ENCODE measurements at places on chromosomes 7 and 10.

GRCh38 chr7:74329225-74329624 lies 40.0 kb downstream of the CLIP2 start:
- DNase-seq = no peak

DNA sequence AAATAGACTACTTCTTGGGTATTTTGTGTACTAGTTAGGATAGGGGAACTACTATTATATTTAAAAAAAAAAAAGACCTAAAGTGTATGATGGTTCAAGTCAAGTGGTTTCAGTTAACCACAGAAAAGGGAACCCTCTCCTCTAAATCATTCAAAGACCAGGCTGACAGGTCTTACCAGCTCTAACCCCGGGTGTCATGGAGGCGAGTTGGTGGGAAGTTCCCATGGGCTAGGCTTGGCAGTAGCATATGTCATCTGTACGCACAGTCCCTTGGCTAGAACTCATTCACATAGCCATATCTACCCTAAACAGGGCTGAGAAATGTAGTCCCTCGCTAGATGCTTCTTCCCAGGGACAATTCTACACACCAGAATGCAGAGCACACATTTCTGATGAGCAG lies 37.7 kb upstream of the KCNMA1 start:
- no peak for DNase-seq

DNA sequence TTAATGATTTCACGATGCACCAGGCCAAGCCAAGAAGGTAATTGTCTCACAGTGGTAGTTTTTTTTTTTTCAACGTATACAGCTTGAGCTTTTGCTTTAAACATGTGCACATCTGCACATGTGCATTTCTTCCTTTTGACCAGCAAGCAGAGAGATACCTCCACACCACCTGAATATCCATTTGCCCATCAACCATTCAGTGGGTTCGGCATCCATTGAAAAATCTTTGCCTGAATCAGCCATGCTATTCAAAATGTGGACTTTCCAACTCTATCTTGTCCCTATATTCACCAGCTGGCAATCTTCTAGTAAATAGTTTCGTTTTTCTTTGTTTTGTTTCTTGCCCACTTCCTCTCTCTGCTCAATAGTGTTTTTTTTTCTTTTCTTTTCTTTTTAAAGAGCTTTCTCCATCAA lies 7.7 kb upstream of the TRA2A start:
- no peak for DNase-seq

GRCh38 chr10:98262571-98262970 lies 5.4 kb downstream of the LOXL4 start:
- no peak for DNase-seq

GRCh38 chr7:128379900-128380479 lies 18.5 kb upstream of the PRRT4 start:
- DNase-seq = no peak

GRCh38 chr7:102220960-102221800 lies 65.5 kb upstream of the SH2B2 start:
- DNase-seq = no peak

GRCh38 chr10:69415049-69415448 lies 1.7 kb downstream of the TACR2 start:
- DNase-seq = no peak

DNA sequence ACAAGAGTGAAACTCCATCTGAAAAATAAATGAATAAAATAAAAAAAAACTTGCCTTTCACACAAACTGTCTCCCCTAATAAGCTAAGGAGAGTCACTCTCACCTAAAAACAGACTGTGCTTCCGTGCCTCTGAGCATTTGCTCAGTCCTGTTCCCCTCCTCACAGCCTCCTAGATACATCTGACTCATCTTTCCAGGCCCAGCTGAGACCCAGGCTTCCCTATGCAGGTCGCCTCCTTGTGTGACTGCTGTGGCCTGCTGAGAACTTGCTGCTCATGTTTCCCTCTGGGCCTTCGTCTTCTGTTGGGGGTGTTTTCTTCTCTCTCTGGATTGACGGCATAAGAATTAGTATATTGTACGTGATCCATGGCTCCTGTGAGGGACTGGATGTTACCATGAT lies 777.7 kb downstream of the LRMDA start:
- DNase-seq = no peak

- DNase-seq = no peak
Observed at GRCh38 chr7:8441106-8441965, 7.9 kb downstream of the NXPH1 start.

GRCh38 chr7:81460250-81461045 lies 309.4 kb downstream of the HGF start:
- no peak for DNase-seq

DNA sequence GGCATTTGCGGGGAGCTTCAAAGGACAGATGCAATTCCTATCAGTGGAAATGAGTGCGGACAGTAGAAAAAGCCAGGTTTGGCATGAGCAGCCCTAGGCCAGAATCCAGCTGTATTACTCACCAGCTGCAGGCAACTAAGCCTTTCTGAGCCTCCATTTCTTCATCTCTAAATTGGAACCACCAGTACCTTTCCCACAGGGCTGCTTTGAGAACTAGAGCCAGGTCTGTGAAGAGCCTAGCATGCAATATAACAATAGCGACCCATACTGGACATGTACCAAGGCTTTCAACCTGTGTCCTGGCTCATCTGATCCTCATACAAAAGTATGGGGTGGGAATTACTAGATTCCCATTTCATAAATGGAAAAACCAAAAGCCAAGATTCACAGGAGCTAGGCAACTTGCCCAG lies 101.0 kb downstream of the GSAP start:
- peak; percentile 45 for DNase-seq

GRCh38 chr7:93367254-93367653 lies 135.1 kb downstream of the VPS50 start:
- no peak for DNase-seq

DNA sequence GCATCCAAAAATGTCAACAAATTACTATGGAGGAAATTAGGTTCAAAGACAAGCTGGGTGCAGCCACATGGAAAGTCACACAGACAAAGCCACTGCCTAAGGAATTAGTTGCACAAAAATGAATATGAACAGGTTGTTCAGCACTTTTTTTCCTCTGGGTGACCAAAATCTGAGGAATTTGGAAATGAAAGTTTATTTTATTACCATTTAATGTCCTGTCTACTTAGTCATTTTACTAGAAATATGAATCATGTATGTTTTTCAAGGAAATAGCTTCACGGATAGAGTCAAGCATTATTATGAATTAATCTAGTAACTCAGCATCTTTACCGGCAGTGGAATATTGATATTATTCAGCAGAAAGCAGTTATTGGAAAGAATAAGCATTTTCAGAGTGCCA lies 106.3 kb downstream of the ANK3 start:
- no peak for DNase-seq

GRCh38 chr7:129786825-129787563 lies 165.8 kb downstream of the UBE2H start:
- no peak for DNase-seq

DNA sequence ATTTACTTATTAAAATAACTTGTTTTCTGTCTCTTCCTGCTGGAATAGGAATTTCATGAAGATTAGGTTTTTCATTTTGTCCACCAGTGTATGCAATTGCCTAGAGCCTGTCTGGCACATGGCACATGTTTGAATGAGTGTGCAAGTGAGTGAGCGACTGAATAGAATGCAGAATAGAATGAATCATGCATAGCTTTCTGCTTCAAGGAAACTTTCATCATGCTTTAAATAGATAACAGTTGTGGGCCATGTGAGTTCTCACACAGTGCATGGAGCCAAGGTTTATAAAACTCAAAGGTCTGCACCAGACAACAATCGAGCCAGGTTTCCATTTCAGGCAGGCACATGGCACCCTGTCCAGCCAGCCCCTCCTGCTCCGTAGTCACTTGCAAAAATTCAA lies 74.2 kb upstream of the HECW1 start:
- no peak for DNase-seq

- no peak for DNase-seq
Observed at GRCh38 chr7:83941300-83941699, 253.3 kb downstream of the SEMA3A start.

DNA sequence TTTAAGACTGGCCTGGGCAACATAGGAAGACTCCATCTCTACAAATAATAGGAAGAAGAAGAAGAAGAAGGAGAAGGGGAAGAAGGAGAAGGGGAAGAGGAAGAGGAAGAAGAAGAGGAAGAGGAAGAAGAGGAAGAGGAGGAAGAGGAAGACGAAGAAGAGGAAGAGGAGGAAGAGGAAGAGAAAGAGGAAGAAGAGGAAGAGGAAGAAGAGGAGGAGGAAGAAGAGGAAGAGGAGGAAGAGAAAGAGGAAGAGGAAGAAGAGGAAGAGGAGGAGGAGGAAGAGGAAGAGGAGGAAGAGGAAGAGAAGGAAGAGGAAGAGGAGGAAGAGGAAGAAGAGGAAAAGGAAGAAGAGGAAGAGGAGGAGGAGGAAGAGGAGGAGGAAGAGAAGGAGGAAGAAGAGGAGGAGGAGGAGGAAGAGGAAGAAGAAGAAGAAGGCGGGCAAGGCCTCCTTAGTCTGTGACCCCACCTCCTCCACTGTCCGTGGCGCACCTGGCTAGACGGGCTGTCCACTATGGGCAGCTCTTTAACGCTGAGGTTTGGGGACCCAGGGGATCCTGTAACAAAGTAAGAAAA lies 28.8 kb upstream of the ZFAND2A start:
- DNase-seq = no peak

All from NCI-H1092 treated with DMSO at 0.1 percent for 48 hours (cell line).